ENCODE measurements at places on chromosomes 2 and 18.

DNA sequence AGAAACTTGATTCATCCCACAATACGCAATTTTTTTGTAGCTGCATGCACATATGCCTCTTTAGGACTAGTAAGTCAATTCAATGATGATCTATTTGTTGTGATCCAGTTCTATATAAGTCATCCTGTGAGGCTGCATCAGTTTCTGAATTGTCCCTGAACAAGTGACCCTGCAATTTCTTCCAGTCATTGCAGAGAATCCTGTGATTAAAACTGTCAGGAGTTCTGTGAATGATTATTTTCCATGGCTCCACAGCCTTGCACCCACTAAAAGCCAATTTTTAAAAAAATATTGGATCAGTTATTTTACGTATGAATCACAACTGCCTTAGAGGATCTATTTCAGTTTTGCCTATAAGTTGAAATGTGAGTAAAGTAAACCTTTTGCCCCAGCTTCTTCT lies 1585.0 kb upstream of the ACVR2A start:
- no peak for DNase-seq

DNA sequence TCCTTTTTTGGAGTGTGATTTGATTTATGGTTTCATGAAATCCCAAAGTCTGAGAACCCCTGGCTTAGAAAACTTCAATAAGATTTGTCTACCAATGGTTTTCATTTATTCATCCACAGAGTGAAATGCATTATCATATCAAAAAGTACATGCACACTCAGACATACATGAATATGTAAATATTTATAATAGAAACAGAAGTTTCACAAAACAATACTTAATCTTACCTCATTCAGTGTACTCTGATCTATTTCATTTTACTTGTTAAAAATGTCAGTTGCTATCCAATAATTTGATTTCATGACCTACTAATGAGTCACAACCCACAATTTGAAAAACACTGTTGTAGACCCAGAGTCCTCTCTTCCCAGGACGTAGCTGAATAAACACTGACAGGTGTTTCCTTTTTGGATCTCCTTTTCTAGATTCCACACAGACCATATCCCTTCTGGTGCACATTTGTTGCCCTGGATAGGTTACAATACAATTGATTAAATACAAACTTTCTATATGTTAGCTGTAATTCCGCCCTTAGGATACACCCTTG lies 10.4 kb upstream of the CAVIN2 start:
- DNase-seq: no peak

DNA sequence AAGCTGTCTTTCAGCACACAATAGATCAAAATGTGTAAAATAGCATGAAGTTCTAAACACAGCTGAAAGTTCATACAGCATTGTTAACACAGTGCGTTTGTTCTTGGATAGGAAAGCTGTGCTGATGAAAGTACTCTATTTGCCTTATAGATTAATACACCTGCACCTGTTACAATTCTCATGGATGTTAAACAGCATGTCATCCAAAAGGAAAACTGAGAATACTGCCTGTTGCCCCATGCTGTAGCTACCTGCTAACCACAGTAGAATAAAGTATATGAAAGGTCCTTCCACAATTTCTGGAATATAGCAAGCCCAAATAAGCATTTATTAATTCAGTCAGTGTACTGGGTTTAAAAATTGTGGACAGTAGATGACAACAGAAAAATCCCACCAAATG lies 166.7 kb upstream of the DTNA start:
- DNase-seq: no peak

DNA sequence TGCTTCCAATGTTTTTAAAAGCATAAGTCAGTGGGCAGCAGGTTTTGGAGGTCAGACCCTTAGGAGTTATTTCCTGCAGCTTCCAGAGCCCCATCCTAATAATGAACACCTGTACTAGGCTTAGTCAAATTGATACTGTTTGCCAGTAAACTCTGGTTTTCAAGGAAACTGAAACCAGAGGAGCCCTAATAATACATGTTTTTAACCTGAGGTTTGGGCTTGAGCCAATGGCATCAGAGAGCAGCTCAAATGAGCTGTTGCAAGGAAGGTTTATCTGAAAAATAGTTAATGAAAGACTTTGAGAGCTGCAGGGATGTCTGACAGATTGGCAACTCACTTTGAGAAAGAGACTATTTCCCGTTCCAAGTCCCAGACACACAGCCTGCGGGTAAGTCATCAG lies 54.6 kb downstream of the DCC start:
- no peak for DNase-seq

DNA sequence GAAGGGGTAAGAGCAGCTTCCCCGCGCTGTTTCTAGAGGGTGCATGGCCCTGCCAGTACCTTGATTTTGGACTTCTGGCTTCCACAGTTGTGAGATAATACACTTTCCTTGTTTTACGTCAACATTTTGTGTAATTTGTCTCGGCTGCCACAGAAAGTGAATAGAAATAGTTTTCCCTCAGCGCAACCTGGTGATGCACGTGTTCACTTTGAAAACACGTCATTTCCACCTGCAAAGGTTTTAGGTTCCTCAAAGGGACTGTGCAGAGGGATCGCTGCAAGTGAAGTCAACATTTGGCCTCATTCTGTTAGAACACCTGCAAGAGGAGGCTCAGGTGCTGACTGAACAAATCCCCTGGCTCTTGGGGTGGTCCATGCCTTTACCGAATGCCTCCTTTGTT lies 71.7 kb downstream of the LONRF2 start:
- DNase-seq: no peak

- DNase-seq: no peak
Observed at GRCh38 chr18:35588995-35589394, 7.5 kb downstream of the GALNT1 start.

GRCh38 chr2:30820381-30821055 lies 13.3 kb upstream of the CAPN13 start:
- DNase-seq: no peak

- no peak for DNase-seq
Observed at GRCh38 chr2:190533175-190533967, 1.2 kb downstream of the NEMP2 start.

DNA sequence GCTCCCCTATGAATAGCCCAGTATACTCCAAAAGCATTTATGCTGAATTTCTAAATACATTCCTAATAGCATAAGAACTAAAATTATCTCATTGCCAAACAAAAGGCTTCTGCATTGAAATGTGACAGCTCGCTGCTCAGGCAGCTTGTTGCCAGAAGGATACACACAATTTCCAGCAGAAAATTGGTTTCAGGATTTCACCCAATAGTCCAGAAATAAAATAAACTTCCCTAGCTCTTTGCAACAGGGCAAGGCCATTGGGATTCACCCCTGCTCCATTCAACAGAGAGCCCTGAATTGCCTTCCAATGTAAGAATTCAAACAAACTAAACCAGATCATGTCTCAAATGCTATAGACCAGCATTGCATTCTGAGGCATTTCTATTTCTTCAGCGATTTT lies 70.7 kb downstream of the RBM43 start:
- no peak for DNase-seq

- DNase-seq: no peak
Observed at GRCh38 chr18:31578126-31578525, 13.6 kb upstream of the TTR start.

- no peak for DNase-seq
Observed at GRCh38 chr2:194491409-194492115, 1165.5 kb upstream of the SLC39A10 start.

GRCh38 chr2:134216152-134216829 lies 37.6 kb upstream of the MGAT5 start:
- no peak for DNase-seq

- no peak for DNase-seq
Observed at GRCh38 chr2:197784956-197785941, at the start of gene BOLL. TSS of gene BOLL (minus strand) at chr2:197785319. CDS start at chr2:197781850, 3,469 bp downstream.

DNA sequence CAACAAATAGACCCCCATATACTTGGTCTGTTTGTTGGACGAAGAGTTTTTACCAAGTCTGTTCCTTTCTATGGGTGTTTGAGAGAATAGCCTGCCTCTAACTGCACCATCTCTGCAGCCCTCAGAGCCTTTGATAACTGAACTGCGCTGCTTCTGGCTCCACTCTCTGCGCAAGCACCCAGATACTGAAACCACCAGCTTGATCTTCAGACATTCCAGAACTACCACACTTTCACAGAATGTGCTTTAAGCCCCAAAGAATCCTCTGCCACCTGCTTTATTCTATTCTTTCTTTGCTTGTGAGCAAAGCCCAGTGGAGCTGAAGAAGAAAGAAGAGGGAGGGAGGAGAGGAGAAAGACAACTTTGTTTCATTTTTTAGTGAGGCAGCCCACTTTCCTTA lies 380.7 kb downstream of the BCL11A start:
- no peak for DNase-seq

DNA sequence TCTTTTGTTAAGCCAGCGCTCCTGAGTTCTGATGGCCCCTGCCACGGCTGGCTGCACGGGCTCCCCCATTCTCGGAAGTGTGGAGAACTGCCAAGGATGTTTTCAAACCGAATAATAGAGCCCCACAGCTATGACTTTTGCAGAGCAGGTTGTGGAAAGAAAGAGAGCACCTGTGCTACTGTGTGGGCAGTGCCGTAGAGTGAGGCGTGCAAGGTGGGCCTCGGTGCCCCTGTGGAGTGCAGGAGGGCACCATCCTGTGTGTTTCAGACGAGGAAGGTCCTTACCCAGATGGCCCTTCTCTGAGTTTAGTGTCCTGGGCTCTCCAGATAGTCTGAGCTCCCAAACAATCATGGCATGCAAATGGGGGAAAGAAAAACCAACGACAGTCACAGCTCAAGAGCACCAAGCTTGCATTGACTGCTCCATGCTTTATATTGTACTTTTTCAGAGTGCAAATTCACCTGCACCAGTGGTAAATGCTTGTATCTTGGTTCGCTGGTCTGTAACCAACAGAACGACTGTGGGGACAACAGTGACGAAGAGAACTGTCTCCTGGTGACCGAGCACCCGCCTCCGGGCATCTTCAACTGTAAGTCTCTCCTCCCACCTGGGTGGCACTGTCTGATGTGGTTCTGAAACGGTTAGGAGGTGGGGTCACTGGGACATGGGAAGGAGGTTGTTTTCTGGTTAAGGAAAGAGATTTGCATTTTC lies 219.4 kb downstream of the LDLRAD4 start:
- no peak for DNase-seq

DNA sequence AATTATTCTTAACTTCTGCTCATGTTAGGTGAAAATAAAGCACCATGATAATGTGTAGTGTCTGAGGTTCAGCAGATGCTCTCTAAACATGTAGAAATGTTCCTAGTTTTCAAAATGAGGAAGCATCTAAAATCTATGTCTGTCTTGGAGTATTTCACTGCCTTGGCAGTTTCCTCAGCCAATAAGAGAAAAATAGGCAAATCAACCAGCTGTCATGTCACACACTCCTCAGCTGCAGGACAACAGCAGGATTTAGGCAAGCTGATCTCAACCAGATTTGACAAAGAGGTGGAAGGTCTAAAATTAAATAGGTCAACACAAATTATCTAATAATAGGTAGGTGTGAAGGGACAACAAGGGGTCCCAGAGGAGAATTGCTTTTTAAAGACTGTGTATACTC lies 164.1 kb upstream of the BOD1L2 start:
- no peak for DNase-seq

DNA sequence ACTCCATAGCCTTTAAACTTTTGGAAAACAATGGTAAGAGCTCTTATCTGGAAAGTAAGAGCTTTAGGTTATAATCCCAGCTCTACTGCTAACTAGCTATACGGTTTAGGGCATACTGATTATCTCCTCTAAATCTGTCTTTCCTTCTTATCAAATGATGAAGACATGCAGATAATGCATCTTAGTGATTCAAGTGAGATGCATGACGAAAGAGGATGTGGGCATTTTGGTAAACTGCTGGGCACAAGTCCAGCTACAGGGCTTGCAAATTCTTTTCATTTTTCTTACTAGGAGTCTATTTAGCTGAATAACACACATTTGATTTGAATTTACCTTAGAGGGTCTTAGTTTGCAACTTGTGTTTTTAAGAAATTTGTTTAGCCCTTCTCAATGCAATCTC lies 1604.8 kb upstream of the ZEB2 start:
- DNase-seq: no peak

DNA sequence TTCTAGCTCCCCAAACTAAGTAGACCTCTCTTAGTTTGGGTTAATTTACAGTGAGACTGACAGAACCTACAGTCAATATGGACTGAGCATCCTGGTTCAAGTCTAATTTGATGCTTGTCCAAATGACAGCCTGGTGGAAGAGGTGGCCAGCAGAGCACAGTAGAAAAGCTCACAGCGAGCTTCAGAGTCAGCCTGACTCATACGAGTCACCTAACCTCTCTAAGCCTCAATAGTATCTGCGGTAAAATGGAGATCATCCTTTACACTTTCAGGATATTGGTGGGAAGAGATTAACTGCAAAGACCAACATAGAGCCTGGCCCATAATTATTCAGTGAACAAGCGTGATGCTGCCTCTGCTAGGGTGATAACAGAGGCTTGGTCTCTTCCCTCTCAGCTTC lies 54.5 kb downstream of the DOCK10 start:
- DNase-seq: no peak

DNA sequence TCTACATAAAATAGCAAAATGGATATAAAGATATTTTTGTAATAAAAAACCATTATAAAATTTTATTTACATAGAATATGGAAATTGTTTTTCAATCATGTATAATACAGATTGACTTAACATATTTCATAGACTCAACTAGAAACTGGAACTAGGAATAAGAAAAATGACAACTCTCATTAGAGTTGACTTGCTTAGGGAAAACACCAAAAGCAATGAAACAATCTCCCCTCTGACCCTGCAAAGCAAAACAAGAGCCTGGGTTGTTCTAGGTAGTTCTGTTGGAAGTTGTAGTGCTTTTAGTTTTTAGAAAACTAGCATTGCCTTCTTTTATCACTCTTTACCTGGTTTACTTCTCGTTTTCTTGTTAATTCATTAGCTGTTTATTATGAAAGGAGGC lies 32.2 kb upstream of the MTIF2 start:
- no peak for DNase-seq

DNA sequence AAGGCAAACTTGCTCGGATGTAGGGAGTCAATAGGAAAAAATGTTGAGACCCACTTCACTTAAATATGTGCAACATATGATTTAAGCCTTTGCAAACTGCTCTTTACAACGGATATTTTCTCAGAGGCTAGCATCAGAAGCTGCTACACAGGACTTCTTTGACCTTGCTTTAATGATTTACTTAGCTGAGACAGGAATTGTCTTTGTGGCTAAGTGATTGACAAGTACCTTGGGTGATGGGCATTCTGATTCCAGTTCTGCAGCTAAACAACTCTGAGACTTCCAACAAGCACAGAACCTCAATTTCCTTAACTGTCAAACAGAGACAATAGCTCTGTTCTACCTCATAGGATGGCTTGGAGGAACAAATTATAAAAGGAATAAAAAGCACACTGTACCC lies 150.2 kb downstream of the NCKAP5 start:
- no peak for DNase-seq

GRCh38 chr2:74333175-74333574 lies 10.0 kb downstream of the SLC4A5 start:
- DNase-seq: no peak

GRCh38 chr2:20232837-20233207 lies 7.9 kb upstream of the SDC1 start:
- no peak for DNase-seq

- DNase-seq: no peak
Observed at GRCh38 chr18:61845197-61845596, 47.6 kb downstream of the RNF152 start.

All from cerebellar nuclear complex (tissue), 1 donor.